ENCODE measurements at places on chromosomes 2 and 18.

DNA sequence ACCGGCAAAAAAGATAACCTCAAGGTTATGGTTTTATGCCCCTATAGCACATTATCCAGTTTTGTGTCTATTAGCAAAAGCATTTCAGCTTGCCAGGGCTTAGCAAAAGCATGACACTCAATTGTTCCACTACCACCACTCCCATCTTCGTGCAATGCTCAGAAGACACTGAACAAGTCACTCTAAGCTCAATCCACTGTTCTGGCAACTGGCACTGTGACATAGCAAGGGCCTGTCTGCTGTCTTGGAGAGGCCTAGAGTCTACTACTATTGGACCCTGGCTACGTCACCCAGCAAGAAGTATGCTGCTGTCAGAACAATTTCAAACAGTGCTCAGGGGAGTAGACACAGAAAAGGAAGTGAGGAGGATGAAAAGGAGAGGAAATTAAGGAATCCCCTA lies 103.5 kb upstream of the PPP1CB start:
- no peak for DNase-seq

DNA sequence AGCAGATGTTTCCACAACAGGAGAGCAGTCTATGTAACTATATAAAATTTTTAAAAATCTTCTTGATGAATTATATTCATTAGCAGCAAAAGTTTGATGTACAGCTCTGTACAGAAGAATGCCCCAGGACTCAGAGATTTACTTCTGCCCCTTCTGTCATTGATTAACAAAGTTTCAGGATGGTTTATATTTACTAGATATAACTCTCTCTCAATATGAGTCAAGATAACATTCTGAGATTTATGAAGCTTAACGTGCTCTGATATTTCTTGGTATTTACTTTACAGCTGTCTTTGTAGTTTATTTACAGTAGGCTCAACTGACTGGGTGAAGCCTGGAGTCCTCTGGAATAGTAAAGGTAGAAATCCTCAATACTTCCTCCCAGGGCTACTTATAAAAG lies 93.6 kb upstream of the HNMT start:
- DNase-seq, result no peak

DNA sequence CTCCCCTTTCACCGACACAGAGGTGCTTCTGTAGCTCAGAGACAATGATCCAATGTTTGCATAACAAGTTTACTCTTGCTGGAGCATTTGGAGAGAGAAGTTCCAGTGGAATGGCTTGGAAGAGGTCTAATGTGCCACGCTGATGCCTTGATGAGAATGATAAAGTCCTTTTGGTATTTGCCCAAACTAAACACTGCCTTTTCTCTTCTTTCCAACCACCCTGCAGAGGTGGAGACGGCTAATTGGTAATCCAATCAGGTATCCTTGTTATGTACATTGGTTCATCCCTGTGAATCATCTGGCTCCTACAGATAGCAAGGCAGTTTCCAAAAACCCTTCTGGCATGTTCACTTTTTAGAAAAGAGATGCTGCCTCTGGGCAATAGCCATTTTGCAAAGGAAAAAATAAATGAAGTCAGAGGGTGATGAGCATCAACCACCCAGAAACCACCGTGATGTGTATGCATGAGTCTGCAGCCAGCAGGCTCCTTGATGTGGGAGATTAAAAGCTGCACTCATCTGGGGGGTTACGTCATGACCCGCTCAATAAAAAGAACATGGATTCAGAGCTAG lies 40.6 kb downstream of the KIAA2012 start:
- no peak for DNase-seq

DNA sequence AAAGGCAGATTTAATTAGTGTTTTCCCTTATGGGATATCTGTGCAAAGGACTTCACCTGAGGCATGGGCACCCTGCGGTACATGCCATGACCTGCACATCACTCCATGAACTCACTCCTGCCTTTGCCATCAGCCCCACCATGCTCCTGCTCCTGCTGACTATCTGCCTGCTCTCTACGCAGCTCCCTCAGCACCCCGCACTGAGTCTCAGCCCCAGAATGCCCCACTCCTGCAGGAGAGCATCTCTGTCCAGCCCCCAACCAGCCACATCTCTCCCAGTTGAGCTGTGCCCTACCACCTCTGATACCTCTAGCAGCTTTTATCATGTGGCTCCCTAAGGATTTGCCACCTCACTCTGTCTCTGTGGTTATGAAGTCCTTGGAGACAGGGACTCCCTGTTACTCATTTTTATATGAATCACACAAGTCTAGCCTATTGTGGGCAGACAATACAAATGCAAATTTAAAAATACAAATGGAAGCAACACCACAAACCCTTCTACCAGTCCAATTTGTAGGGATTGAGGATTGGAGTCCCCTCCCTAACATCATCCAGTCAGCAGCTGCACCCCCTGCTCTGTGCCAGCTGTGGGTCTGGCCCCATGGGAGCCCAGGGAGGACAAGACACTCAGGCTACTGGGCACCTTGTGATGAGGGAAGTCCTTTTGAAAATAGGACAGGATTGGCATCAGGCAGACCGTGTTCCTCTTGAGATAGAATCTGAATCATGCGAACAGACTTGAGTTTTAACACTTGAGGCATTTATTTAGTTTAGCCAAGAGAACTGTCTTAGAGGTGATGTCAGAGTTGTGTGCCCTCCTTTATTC lies 689.6 kb upstream of the HS6ST1 start:
- DNase-seq, result no peak

DNA sequence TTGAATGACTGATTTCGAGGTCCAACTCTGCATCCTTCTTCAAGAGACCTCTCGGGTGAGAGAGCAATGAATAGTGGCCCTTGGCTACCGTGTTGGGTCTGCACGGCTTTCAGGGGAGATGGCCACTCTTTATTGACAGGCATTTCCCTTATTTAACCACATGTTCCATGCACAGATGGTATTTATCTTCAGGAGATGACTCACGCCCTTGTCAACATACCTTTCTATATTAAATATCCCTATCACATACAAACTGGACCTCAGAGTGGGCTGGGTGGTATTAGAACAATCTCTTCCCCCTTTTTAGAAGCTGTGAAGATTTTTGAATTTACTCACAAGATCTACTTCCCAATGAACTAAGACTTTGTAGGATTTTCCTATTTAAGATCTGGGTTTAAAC lies 109.6 kb upstream of the CDC42EP3 start:
- no peak for DNase-seq

DNA sequence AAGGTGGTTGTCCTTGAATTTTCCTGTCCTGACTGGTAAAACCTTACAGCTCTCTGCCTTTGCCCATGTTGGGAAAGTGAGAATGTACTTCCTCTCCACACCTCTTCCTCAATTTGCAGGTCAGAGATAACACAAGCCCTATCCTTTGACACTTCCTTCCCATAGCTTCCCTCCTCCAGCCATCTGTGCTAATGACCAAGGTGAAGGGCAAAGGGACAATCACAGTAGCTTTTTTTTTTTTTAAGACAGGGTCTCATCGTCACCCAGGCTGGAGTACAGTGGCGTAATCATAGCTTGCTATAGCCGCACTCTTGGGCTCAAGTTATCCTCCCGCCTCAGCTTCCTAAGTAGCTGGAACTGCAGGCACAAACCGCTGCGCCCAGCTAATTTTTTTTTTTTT lies 24.3 kb upstream of the STPG4 start:
- no peak for DNase-seq

DNA sequence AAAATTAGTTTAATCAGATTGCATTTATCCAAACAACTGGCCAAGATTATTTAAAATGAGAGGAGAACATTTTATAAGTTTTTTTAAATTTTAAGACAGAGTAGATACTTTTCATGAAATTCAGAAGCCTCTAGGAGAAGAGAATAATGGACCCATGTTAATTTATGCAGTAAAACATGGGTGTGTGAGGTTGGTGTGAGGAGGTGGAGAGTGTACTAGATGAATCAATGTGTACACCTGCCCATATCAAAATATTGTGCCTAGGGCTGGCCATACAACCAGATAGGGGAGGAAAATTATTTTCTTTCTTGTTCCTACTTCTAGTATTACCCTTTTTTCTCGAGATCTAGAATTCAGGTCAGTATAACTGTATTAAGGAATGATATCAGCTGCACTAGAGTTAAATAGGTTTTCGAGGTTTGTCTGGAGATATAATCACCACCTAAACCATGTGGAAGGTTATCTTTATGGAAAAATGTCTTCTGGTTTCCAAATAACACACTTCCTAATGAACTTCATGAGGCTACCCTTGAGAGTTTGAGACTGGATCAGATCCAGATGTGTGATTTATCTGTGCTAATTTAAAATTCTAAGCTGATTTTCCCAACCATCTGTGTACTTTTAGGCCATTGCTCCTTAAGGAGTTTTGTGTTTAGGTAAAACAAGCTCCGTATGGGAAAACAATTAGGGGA lies 37.6 kb downstream of the TMEM178A start:
- no peak for DNase-seq

GRCh38 chr2:85395912-85396475 lies 14.2 kb downstream of the CAPG start:
- DNase-seq, result no peak

GRCh38 chr2:95076705-95077529 lies 44.7 kb downstream of the MRPS5 start:
- DNase-seq, result peak; percentile 76

- DNase-seq, result no peak
These were observed 141.1 kb upstream of the ETAA1 start for GRCh38 chr2:67255933-67256615.

DNA sequence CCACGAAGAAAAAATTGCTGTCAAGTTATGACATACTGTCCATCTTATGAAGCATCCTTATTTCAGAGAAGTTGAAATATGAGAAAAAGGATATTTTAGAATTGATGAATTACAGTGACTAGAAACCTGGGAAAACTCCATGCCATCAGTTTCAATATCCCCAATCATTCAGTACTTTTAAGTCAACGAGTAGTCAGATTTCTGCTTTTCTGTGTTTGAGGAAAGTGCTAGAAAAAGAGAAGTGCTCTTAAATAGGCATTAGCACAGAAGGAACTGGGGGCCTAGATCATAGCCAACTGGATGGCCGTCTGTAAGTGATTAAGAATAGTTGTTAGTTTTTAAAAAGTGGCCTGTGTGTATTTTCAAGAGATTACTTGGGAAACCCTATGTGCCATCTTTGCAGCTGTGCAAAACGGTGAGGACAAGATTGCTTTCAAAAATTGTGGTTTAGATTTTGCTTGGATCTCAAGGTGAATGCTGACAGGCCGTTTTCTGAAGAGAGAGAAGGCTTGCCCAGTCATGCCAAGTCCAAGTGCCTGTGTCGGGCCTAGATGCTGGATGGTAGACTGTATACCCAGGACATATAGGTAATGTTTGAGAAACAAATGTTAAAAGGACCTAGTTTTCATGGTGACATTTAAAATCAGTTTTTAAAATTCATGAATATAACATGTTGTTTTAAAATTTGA lies 5.1 kb downstream of the NEDD4L start:
- no peak for DNase-seq

- DNase-seq, result no peak
These were observed 202.7 kb downstream of the BCL11A start for GRCh38 chr2:60350791-60351190.

DNA sequence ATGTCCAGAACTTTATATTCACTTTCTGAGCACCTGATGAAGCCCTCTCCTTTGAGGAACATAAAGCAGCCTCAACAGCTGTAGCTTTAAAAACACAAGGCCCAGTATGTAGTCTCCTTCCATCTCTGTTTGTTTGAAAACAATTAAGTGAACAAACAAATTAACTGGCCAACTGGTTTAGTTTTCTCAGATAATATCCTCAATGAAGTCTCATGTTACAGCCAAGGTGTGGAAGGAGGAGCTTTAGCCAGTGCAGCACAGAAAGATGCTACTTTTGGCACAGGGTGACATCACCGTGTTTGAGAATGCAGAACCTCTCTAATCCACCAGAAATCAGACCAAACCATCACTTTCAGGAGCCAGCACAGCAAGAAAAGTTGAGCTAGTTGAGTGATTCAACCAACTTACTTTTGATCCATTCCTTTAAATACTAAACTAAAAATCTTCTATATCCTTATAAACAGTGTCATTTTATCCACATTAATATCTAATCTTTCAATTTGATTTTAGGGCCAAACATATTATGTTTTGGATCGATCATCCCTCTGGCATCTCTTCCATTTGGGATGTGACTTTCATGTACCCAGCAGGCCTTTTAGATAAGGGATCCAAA lies 488.7 kb downstream of the ARHGAP15 start:
- DNase-seq, result no peak

DNA sequence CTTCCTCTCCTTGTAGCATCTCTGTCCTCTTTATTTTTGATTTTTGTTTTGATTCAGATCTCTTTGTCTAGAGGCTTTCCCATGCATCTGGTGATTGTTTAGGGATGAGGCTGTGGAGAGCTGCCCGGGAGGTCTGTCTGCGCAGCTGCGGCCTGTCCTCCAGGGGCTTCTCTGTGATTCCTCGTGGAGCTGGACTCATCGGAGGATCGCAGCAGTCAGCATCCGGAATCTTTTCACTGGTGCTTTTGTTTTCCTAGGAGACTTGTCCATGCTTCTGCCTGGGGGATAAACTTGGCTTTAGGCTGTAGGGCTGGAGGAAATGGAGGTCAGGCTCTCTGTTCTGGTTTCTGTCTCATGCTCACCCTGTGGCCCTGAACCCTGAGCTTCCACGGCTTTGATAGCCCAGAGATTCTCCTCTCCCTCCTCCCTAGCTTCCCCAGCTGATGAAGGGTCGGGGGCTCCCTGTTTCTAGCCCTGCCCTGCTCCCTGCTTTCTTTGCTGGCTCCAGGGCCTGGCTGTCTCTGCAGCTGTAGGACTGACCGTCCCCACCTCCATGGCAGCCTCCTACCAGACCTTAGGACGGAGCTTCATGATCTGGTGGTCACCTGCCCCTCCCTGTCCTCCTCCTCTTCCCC lies 35.5 kb downstream of the ZNF532 start:
- no peak for DNase-seq

GRCh38 chr2:144320491-144320890 lies 199.4 kb downstream of the ZEB2 start:
- no peak for DNase-seq

DNA sequence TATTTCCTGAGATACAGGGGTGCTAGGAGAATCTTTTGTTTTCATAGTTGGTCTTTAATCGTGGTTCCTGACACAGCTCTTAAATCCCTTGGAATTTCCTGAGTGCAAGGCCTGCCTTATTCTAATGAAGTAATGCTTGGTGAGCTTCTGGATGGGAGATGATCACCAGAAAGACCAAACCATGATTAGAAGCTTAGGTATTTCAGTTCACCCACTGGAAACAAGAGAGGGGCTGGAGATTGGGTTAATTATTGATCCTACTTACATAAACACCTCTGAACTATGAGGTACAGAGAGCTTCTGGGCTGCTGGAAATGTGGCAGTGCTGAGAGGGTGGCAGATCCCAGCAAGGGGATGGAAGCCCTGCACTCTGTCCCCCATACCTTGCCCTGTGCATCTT lies 406.8 kb downstream of the THSD7B start:
- no peak for DNase-seq

DNA sequence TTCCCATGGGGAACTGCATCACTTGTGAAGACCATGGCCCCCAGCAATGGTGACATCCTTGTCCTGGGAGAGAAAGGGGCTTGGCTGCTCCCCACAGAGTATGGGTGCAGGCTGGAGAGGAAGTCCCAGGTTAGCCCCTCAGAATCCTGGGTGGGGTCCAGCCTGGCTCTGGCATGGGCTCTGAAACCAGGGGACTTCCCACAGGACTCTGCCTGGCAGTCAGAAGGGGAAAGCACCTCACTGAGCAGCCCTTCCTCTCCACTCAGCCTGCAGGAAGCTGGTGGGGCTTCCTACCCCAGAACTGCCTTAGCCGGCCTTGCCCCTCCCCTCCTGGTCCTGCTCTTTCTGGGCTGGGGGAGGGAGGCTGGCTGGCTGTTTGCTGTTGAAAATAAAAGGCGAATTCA lies 3.7 kb downstream of the NEURL3 start:
- no peak for DNase-seq

GRCh38 chr18:44743631-44744030 lies 62.9 kb downstream of the SETBP1 start:
- DNase-seq, result no peak

Measured in HEK293T (cell line).